ENCODE measurements at places on chromosomes 7 and 10. TPM values are rescaled to one million over a fixed set of nuclear protein-coding genes. Genes with fewer than 3 reads are reported as not detected.

- no peaks in the 10 kb centered on the region for H3K4me1 ChIP-seq
- H3K27me3 ChIP-seq: no peaks in the 10 kb centered on the region
- H3K36me3 ChIP-seq: no peaks in the 10 kb centered on the region
- DNase-seq: no peak
Observed at GRCh38 chr10:1208366-1209311, 152.5 kb downstream of the WDR37 start.

GRCh38 chr10:122034149-122034756, 45.3 kb downstream of the TACC2 start:
- H3K36me3 ChIP-seq: no peaks in the 10 kb centered on the region
- H3K27me3 ChIP-seq: peaks cover 15% of the 10 kb centered on the region
- DNase-seq: no peak
- no peak overlapping the region for H3K27ac ChIP-seq
- no peak overlapping the region for H3K4me3 ChIP-seq
- no peaks in the 10 kb centered on the region for H3K4me1 ChIP-seq

EPHB6 gene
- 3.5 TPM for total RNA-seq

- H3K27me3 ChIP-seq: no peaks in the 10 kb centered on the region
- H3K36me3 ChIP-seq: peaks cover 2% of the 10 kb centered on the region
- H3K4me1 ChIP-seq: peaks cover 67% of the 10 kb centered on the region
Observed at GRCh38 chr10:110023785-110024465, 16.1 kb downstream of the ADD3 start.

DNA sequence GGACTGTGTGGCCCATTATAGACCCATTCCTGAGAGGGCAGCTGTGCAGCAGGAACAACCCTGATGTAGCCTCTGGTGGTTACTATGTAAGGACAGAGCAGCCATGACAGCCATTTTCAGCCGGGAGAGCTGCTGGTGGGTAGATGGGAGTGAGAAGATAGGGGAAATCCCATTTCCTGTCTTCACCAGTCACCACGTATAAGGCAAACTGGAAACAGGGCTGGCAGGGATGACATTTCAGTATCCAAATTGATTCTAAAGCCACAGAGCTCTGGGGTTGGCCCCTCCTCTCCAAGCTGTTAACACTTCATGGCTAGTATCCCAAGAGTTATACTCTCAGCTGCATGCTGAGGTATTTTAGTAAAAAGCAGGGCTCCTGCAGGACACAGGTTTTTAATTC, 15.2 kb upstream of the FZD1 start:
- H3K4me1 ChIP-seq: no peaks in the 10 kb centered on the region
- H3K27ac ChIP-seq: no peak overlapping the region
- no peak overlapping the region for H3K4me3 ChIP-seq
- DNase-seq: no peak

TSPAN12 gene
- total RNA-seq: not detected

DNA sequence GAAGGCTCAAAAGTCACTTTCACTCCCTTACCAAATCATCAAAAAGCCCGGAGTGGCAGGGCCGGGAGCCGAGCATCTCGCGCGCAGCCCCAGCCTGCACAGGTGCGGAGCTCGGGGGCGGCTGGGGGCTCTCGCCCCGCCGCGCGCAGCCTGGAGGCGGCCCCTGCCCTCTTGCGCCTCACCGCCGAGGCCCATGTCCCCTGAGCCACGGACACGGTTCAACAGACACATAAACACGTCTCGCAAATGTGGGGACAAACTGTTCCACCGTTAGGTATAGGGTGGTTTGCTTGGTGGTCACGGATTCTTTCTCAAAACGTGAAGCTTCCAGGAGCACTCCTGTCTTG, 700 bp downstream of the GSAP start:
- H3K4me3 ChIP-seq: peak overlapping the region; percentile 65
- H3K27ac ChIP-seq: no peak overlapping the region
- peaks cover 41% of the 10 kb centered on the region for H3K4me1 ChIP-seq
- H3K36me3 ChIP-seq: no peaks in the 10 kb centered on the region

DNA sequence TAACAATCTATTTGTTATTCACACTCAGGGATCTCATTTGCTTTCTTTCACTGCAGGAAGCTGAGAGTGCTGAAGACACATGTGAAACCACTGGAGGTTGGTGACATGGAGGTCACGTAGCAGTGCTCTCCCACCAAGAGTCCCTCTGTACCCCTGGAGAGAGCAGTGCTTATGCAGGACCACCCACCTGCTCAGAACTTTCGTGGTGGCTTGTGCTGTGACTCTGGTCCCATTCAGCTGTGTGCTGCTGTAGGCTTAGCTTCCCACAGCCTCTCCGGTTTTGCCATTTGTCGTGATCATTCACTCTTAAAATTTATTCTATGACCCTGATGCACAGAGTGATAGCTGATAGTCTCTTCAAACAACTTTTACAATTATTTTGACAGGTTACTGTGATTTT, 96.0 kb upstream of the RSU1 start:
- H3K27me3 ChIP-seq: no peaks in the 10 kb centered on the region
- DNase-seq: no peak
- H3K4me1 ChIP-seq: peaks cover 8% of the 10 kb centered on the region
- peaks cover 4% of the 10 kb centered on the region for H3K36me3 ChIP-seq
- H3K27ac ChIP-seq: no peak overlapping the region

DNA sequence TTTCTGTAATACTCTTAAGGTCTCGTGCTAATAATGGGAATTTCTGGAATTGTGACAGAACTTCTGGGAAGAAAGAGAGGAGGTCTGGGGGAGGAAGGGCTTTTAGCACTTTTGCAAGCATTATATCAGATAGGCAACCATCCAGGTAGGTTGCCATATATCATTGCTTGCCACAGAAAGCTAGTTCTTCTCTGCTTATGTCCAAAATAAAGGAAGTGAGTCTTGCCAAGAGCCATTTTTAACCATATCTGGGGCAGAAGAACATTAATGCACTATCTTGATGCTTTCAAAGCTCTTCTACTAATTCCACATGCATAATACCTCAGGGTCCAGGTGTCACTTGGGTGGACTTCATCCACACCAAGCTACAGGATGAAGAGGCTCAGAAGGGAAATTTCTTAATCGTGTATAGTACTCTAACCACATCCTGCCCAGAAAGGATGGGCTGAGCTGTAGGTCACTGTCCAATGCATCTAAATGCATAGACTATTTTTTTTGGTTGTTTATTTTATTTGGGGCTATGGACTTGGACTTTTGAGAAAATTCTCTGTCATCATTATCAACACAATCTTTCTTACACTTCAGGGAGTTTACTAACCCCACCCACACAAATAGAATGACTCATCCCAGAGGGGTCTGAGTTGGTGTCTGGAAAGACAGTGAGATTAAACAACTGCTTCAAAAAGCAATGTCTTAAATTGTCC, 68.9 kb upstream of the ADO start:
- H3K4me1 ChIP-seq: peaks cover 11% of the 10 kb centered on the region
- no peak overlapping the region for H3K4me3 ChIP-seq
- no peaks in the 10 kb centered on the region for H3K36me3 ChIP-seq
- no peak overlapping the region for H3K27ac ChIP-seq
- H3K27me3 ChIP-seq: peaks cover 1% of the 10 kb centered on the region

ZPBP gene
- total RNA-seq: 0.36 TPM

CYP2C19 gene
- total RNA-seq: not detected

- DNase-seq: no peak
- H3K4me3 ChIP-seq: no peak overlapping the region
- H3K4me1 ChIP-seq: no peaks in the 10 kb centered on the region
- H3K27me3 ChIP-seq: peaks cover 12% of the 10 kb centered on the region
- no peak overlapping the region for H3K27ac ChIP-seq
Observed at GRCh38 chr10:118793545-118793944, 38.8 kb upstream of the CACUL1 start.
